ENCODE measurements at places on chromosomes 11 and 22. TPM values are rescaled to one million over a fixed set of nuclear protein-coding genes. Genes with fewer than 3 reads are reported as not detected.

The RAB30 gene
- total RNA-seq = 33.9 TPM

The RAG1 gene
- total RNA-seq = 0.35 TPM

The WT1 gene
- 8.5 TPM for total RNA-seq

The CHKB gene
- total RNA-seq = 47.6 TPM

The TRMU gene
- 30.7 TPM for total RNA-seq

The PANX3 gene
- total RNA-seq = not detected

The GLYAT gene
- 6.4 TPM for total RNA-seq

The OR4A16 gene
- not detected for total RNA-seq

All from mesenteric fat pad (tissue), 1 donor.